NCI-H2029 (cell line): ENCODE measurements at places on chromosomes 7 and 10.

- DNase-seq, result no peak
Measured at GRCh38 chr10:121240011-121240410, 358.2 kb downstream of the FGFR2 start.

DNA sequence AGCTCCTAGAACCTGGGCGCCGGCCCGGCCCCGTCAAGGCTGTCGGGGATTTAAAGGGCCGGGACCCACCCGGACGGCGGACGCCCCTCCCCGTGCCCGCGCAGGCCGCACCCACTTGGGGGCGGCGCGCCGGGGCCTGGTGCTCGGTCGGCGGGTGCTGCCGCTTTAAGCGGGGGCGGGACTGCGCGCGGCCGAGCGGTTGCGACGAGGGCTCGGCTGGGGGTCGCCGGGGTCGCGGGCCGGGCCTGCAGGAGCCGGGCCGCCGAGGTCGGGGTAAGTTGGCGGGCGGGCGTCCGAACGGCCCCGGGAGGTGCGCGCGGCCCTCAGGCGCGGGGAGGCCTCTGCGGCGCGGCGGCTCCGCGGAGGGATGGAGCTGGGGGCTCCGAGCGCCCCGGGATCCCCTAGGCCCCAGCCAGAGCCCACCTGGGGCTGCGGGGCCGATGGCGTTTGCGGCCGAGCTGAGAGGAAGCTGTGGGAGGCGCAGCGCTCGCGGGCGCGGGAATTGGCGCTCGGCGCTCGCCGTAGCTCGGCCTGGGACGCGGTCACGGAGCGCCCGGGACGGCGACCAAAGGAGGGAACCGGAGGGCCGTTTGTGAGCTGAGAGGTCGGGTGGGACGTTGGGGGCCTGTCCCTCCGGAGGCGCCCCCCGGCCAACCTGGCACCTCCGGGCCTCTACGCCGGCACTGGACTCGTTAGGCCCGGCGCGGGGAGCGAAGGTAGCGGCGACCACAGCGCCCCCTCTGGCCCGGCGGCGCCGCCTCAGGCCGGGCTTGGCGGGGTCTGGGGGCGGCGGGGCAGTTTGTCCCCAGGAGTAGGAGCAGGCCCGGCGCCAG is at the start of gene TRRAP:
Gene TRRAP, plus strand, starts transcription at position 168 of the 833 bp plus-strand sequence. CDS start 2,619 bp downstream, outside the sequence.
- peak; percentile 23 for DNase-seq

GRCh38 chr10:131131726-131132591 is 179.6 kb downstream of the TCERG1L start:
- no peak for DNase-seq

- DNase-seq, result no peak
Measured at GRCh38 chr7:494259-494687, 25.4 kb downstream of the PDGFA start.

- peak; percentile 61 for DNase-seq
Measured at GRCh38 chr10:96614515-96614914, 27.7 kb upstream of the TM9SF3 start.

DNA sequence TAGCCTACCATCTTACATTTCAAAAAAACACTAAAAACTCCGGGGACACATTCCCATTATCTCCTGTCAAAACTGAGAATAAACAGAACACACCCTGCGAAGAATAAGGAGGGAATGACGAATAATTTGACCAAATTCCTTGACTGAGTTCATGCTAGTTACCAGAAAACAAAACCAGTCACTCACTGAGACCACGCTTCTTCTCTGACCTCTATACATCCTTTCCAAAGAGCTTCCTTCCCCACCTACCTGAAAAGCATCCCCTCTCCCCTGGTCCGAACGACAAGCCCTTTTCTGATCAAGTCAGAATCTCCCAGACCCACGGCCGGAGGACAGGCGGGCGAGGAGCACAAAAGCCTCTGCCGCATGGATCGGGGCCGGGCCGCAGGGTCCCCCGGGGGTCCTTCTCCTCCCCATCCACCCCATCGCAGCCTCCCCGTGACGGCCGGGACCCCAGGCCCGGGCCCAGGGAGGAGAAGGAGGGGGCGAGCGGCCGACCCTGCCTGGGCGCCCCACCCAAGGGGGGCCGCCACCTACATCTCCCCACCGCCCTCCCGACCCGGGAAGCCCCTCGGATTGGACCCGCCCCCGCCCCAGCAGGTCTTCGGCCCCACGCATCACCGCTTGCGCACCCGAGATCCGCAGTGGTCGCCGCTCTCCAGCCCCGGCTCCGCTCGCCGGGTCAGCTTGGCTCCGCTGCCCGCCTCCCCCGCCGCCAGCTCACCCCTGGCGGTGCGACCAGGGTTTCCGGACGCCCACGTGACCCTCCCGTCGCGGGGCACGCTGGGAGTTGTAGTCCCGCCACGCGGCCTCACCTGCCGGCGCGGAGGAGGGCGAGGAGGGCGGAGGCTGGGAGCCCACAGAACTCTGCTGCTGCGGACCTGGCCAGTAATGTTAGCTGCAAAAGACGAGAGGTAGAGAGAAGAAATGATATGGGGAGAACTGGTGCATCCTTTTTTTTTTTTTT is at the start of gene SLC37A3:
Gene SLC37A3, minus strand, starts transcription at position 747 of the 967 bp plus-strand sequence. CDS start 16,004 bp downstream, outside the sequence.
- DNase-seq, result peak; percentile 87

- no peak for DNase-seq
Measured at GRCh38 chr7:22858640-22859561, 36.3 kb upstream of the TOMM7 start.

GRCh38 chr7:132272763-132273371 is 303.4 kb downstream of the PLXNA4 start:
- no peak for DNase-seq

DNA sequence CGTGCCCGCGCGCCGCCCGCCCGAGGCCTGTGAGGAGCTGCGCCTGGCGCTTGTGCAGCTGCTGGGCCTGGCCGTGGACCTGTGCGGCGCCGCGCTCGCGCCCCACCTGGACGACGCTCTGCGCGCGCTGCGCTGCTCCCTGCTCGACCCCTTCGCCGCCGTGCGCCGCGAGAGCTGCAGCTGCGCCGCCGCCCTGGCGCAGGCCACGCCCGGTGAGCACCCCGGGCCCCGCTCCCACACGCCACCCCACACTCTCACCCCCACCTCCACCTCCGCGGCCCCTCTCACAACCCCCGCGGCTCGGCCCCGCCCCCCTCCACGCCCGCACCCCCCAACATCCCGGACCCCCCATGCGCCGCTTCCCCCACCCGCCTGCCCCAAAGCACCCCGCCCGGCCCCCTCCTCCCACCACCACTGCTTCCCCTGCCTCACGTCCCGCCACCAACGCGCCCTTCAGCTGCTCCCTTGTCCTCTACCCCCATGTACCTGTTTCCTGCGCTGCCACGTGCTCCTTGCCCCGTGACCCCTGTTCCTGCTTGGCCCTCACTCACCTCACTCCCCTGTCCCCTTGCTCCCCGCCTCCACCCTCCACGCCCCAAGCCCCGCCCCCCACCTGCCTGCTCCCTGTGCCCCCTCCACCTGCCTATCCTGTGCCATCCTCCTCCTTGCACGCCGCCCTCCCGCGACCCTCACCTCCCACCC is at the start of gene PRKAR1B:
Gene PRKAR1B, minus strand, starts transcription at position 178 of the 702 bp plus-strand sequence. CDS start 15,776 bp downstream, outside the sequence.
- DNase-seq, result peak; percentile 42

- DNase-seq, result no peak
Measured at GRCh38 chr7:158388072-158388471, 199.6 kb downstream of the PTPRN2 start.

DNA sequence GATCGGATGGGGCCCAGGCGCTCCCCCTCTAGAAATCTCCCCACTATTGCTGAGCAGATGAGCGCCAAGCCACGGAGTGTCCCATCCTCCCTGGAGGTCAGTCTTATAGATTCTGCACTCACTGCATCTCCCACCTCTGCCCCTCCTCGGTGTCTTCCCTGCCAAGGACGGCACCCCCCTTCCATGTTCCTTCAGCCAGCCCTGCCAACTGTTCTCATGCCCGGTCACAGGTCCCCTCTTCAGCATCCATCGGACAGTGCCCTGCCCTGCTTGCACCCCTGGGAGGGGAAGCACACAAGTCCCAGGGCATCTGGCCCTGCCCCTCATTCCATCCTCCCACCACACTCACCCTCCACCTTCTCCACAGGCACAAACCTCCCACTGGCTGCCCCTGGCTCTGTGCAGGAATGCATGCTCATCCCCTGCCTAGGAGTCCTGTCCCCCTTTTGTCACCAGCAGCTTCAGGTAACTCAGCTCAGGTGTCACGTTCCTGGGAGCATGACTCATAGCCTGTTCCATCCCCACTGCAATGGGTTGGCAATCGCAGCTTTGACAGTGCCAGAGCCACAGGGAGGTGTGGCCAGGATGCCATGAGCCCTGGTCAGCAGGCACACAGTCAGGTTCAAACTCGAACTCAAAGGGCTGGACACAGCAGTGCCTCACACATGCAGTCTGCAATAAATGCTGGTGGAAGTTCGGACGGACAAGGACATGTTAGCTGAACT is 234.7 kb upstream of the TCERG1L start:
- no peak for DNase-seq

DNA sequence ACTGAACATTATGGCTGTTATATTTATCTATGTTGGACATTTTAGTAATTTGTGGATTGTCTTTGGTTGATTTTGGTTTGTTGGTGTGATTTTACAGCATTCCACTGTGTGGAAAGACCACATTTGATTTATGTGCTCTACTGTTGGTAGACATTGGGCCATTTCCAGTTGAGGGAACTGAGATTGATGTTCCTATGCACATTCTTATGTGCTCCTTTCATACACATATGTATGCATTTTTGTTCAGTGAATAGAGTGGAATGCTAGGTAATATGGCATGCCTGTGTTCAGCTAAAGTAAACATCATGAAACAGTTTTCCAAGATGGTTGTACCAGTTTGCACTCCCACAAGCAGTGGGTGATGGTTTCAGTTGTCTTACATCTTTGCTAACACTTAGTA is 15.1 kb downstream of the CACNB2 start:
- no peak for DNase-seq

DNA sequence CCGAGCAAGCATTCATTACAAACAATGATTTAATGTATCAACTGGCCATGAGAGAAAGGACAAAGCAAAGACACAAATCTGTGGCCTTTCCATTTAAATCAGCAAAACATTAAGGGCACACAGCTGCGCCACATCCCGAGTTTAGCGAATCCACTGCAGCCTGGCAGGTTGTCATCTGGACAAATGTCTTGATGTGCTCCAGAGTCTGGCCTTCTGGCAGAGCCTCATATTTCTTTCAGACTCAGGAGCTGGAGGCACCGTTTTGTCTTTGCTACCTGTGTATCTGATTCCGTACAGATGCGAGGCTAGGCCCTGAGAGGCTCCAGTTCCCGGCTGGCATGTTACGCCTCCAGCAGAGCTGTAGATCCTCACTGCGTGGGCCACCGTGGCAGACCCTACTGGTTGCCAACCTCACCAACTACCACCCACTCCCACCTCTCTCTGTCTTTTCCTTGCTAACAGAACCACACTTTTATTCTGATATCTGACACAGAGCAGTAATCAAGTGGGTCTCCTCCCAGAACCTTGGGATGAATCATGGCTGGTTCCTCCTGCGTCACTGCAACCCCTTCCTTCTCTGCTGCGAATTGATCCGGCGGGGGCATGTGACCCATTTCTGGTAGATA is 40.9 kb upstream of the EFCAB10 start:
- no peak for DNase-seq

GRCh38 chr7:25179325-25179724 is 49.0 kb downstream of the NPVF start:
- no peak for DNase-seq

GRCh38 chr10:43082746-43083145 is 5.9 kb downstream of the RET start:
- peak; percentile 60 for DNase-seq

DNA sequence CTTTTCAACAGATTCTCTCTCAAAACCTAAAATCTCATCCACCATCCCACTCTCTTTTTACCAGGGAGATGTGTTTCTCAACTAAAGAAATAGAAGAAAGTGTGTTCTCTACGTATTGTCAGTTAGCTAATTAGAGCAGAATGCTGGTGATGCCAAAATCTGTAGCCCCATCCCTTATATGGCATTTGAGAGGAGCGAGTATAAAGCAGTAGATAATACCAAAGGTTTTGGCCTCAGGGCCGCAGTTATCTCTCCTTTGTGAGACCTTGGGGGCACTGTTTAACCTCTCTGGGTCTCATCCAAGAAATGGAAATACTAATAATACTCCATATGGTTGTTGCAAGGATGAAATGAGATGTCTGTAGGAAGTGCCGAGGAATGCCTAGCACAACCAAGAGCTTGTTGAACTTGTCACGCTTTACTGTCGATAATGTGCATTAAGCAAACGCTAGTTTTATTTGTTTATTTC is 456 bp upstream of the DLD start:
- peak; percentile 21 for DNase-seq

GRCh38 chr10:11610826-11611247 is 613 bp downstream of the USP6NL start:
- no peak for DNase-seq

- DNase-seq, result no peak
Measured at GRCh38 chr7:4500812-4501211, 181.3 kb upstream of the FOXK1 start.

- no peak for DNase-seq
Measured at GRCh38 chr10:100696477-100696901, 48.9 kb upstream of the PAX2 start.

GRCh38 chr7:102811942-102812678 is 63.3 kb downstream of the FAM185A start:
- DNase-seq, result no peak

GRCh38 chr10:24114556-24114955 is 94.4 kb upstream of the KIAA1217 start:
- no peak for DNase-seq

DNA sequence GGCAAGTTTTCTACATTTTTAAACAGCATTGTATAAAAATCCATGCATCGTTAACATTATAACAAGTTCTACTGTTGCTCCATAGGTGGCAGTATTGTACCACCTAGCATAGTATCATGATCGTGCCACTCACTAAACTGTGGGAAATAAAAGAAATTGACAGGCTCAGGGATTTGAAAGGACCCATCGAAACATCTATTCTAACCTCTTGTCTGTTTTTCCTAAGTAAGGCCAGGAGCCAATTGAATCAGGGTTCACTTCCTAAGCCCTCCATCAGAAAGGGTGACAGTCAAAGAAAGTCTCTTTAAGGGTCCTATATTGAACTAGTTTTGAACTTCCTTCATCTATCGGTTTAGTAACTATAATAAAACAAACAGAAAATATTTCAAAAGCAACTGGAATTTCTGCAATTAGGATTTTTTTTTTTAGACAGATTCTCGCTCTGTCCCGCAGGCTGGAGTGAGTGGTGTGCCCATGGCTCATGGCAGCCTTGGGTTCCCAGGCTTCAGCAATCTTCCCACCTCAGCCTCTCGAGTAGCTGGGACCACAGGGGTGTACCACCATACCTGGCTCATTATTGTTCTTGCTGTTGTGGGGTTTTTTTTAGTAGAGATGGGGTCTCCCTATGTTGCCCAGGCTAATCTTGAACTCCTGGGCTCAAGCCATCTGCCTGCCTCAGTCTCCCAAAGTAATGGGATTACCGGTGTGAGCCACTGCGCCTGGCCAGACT is 9.4 kb downstream of the HACD1 start:
- DNase-seq, result peak; percentile 8

DNA sequence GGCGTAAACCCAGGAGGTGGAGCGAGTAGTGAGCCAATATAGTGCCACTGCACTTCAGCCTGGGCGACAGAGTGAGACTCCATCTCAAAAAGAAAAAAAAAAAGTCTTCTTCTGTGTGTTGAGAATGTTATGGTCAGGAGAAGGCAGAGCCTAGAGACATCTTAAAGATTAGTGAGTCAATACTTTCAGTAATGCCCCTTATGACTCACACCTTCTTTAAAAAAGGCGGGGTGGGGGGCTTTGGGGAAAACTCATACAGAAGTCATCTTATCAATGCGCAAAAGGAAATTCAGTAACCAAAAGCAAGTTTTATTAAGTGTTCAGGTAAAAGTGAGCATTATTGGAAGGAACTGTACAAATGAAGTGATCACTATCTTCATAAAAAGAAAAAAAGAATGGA is 1369.8 kb upstream of the LRRTM3 start:
- DNase-seq, result no peak

- peak; percentile 83 for DNase-seq
Measured at GRCh38 chr7:73612598-73613269, 11.6 kb downstream of the MLXIPL start.
